Esophagus mucosa (tissue), 1 donor: ENCODE measurements at places on chromosomes 16 and 17.
A peak's percentile ranks its signal among the peaks of the same experiment; 100 is the strongest.

GRCh38 chr17:21249920-21250703 is 3.1 kb downstream of the NATD1 start:
- no peak for ATAC-seq

DNA sequence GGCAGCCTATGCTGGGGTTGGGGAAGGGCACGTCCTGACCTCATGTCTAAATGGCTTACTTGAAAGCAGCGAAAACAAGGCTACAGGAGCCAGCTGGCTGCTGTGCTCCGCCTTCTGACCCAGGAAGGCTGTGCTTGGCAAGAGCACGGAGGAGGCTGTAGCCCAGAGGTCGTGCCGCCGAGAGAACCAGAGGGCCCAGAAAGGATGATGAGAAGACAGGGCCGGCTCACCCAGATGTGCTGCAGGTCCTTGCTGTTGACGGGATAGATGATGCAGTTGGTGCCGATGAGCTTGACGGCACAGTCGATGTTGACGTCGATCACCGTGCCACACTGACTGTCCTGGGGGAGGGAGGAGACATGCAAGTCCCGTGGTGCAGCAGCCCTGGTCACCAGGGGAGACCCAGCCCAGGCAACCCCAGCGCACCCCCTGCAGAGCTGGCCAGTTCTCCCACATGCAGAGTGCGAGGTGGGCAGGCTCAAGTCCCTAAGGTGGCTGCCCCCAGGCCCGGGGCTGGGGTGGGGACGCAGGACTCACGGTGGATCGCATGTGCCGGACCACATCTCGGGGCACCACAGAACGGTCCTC is 20.7 kb downstream of the SPHK1 start:
- ATAC-seq: no peak

GRCh38 chr16:46613352-46613751 is 7.8 kb downstream of the SHCBP1 start:
- no peak for ATAC-seq

DNA sequence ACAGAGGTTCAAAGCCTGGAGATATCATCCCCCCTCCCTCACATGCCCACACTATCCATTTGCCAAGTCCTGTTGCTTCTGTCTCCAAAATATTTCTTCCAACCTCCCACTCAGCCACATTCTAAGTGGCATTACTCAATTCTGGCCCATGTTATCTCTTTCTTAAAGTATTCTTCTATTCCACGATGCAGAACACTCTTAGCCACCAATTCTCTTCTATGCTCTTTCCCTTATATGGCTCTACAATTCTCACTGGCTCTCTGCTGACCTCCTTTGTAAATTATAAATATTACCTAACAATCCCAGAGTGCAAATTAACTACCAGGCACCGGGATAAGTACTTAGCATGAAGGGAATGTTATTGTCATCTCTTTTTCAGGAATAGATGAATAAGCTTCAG is 82.4 kb downstream of the KCNJ2 start:
- ATAC-seq: no peak

GRCh38 chr16:65523283-65523944 is 401.6 kb upstream of the CDH11 start:
- no peak for ATAC-seq

DNA sequence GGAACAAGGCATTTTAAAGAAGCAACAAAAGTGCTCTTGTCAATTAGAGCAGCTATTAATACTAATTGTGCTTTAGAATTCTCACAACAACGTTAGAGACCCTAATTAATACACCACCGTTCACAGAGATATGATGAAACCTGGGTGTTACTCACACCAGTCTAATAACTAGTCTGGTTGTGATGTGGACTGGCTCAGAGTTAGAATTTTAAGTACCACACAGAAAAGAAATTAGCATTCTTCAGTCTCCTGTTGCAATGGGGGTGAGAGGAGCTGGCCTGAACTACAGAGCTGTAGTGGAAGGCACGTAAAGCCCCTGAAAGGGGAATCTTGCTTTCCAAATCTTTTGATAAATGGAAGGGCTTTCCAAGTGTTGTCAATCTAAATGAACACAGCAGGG is 240.8 kb upstream of the TOX3 start:
- ATAC-seq: no peak

DNA sequence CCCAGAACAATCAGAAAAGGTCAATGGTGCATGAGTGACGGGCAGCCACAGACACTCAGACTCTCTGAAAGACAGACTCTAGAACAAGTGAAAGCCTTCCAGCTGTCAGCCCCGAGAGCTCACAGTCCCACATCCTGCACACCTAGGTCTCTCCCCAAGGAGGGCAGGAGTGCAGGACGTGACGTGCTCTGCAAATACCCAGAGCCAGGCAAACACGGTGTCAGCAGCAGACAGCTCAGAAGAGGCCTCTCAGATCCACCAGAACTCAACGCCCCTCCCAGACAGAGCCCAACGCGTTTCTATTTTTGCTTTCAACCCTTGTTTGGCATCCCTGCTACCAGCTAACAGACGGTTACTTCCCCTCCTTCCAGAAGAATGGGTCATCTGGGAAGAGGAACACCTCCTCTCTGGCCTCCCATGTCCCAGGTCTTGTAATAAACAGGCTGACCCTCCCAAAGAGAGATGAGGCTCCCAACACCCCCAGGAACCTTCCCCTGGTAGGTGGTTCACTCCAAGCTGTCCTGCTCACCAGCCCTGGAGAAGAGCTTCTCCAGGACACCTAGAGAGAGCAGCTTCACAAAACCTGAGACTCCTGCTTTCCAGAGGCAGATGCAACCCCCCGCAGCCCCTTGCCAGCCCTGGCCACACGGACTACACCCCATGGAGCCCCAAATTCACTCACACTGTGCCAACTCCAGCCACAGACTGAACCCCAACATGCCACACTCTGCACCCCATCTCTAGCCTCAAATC is 7.6 kb downstream of the PITPNM3 start:
- no peak for ATAC-seq

DNA sequence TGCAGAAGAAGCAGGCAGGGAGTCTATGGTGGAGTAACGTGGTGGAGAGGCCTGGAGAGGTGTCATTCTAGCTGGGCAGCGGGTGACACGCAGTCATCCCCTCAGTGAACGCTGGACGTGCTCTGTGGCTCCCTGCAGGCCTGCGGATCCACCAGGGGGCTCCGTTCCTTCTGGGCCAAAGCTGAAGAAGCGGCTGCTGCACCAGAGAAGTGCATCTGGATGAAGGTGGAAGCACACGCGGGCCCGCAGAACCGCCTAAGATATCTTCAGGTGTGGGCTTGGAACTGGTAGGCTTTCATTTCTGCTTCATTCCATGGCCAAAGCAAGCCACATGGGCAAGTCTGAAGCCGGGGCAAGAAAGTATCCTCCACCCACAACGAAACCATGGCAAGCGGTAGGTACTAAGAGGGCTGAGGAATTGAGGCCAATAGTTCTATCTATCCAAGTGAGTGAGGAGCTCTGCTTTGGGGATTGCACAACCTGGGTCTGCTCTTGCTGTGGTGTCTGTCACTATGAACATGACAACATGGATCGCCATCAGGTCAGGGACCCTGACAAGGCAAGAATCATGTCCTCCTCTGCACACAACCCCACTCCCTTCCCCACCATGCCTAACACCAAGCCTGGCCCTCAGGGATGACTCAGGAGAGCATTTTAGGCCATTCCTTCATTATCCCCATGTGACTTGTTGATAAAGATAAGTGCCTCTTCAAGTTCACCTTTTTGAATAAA is 78.9 kb upstream of the FBXO47 start:
- ATAC-seq: no peak

- ATAC-seq: no peak
These were observed 326 bp downstream of the SRCIN1 start for GRCh38 chr17:38605411-38605840.

GRCh38 chr17:34565713-34566112 is 13.7 kb upstream of the TMEM132E start:
- ATAC-seq: no peak

DNA sequence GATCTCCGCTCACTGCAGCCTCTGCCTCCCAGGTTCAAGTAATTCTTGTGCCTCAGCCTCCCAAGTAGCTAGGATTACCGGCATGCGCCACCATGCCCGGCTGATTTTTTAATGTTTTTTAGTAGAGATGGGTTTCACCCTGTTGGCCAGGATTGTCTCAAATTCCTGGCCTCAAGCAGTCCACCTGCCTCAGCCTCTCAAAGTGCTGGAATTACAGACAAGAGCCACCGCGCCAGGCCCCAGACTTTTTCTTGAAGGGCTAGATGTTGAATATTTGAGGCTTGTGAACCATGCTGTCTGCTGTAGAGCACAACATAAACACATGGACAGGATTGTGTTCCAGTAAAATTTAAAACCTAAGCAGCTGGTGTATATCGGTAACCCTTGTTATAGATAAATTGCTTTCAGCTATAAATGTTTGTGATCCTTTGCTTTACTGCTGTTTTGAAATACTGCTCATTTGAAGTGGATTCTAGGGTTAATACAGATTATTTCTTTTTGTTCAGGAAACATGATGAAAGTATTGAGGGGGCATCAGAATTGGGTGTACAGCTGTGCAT is 12.4 kb downstream of the WSB1 start:
- no peak for ATAC-seq

DNA sequence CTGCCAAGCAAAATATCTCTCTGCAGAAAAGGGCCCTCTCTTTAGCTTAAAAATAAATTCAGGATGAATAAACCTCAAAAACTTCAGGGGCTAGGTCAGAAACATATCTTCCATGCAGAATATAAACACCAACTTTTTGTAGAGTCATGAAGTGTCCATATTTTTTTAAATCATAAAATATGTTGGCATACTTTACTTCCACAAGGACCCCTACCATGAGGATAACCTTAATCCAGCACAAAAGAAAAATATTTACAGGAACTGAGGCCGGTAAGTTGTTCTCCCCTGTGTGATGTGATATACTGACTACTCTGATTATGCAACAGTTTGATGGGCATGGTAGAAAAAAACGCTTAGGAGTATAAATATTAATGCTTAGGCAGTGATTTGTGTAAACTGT is 264.8 kb upstream of the CDH11 start:
- ATAC-seq: no peak

DNA sequence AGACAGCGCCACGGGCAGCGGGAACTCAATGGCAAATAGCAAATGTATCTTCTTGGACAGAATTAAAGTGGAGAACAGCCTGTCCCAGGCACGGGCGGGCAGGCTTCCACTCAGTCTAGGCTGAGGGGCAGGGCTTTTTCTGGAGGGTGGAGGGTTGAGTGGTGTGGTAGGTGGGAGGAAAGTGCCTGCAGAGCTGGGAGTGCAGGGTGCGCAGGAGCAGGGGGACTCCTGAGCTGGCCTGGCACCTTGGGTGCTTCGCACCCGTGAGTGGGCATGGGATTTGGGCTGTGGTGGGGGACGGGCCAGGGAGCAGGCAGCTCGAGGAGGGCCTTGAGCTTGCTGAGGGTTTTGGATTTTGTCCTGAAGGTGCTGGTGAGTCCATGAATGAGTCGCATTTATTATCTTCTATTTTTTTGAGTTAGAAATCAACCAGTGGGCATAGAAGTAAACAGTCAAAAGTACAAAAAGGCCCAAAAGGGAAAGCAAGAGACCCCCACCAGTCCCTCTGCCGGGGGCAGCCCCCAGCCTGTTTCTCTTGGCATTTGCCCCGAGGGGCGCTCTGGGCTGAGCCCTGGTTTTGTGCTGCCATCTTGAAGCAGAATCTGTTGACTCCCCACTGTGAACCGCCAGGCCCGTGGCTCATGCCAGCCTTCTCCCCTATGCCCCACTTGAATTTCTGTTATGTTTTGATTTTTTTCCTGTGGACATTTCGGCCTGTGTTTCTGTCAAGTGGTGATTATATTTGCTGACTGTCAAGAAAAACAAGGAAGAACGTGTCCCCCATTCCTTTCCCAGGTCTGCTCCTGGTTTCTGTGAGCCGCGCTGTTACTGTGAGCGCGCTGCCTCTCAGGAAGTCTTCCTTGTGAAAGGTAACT is 8.2 kb downstream of the ADORA2B start:
- ATAC-seq: no peak

- ATAC-seq: no peak
These were observed 103.8 kb downstream of the CLEC16A start for GRCh38 chr16:11047939-11048800.

GRCh38 chr16:89031715-89032659 is 55.0 kb upstream of the CBFA2T3 start:
- ATAC-seq: peak; percentile 69

DNA sequence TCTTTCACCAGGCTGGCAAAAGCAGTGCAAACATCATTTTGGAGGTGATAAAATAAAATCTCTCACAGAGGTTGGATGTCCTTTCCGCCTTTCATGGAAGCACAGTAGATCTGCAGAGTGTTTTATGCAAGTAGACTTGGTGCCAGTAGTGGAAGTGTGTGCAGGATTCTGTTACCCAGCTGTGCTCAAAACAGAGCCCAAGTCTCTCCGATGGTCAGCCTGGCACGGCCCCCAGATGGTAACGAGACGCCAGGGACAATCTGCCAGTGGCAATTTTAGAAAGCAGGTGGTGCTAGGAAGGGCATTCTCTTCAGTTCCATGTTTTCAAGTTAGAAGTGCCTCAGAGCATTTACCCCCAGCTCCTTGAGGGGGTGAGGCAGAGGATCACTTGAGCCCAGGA is 1.5 kb upstream of the MTHFSD start:
- no peak for ATAC-seq

DNA sequence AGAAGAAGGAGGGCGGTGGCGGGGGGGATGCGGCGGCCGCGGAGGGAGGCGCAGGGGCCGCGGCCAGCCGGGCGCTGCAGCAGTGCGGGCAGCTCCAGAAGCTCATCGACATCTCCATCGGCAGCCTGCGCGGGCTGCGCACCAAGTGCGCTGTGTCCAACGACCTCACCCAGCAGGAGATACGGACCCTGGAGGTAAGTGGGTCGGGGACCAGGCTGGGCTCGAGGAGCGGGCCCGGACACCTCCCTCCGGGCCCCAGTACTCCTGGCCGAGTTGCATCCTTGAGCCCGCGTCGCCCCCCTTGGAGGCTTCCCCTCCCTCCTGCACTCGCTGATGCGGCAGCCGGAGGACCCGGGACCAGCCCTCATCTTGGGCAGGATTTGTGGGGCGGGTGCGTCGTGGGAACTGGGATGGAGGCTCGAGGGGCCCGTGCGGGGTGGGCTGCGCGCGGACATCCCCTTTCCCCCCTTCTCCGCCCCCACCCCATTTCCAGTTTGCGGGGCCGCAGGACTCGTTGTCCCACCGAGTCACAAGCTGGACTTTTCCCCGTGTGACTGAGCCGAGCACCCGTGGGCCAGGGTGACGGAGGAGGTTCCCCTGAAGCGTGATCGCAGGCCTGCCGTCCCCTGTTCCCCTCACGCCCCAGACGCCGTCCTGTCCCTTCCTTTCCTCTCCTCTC is 572 bp downstream of the KSR1 start:
- ATAC-seq: no peak

DNA sequence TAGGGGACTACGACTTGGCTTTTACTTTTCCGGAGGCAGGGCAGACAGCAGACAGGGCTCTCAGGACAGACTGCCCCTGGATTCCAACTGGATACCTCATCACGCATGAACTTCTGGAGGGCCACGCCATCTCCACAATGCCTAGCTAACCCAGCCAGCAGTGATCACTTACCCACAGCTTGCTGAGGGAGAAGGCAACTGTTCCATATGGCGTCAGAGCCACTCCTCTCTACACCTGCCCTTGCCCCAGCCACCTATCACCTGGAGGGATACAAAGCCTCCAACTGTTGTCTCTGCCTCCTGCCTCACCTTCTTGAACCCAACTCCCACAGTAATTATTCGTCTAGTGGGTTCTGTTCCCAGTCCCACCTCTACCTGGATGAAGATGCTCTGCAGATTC is 8.8 kb downstream of the MYO19 start:
- ATAC-seq: no peak
